ENCODE measurements at places on chromosomes 1 and 21.

DNA sequence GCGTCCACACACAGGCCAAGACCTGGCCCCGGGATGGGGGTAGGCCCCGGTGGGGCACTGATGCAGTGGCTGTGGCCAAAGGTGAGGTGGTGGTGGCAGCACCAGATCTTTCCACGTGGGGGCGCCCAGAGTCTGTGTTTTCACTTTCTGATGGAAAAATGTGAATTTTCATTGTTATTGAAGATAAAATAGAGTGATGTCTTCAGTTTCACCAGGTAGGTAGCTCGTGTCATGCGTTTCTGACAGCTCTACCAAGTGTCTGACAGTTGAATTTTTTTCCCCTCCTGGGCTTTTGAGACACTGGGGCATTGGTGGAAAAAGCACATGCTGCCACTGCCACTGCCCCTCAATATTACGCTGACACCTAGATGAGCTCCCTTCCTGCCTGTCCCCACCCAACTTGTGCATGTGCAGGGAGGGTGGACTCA lies 40.0 kb upstream of the MAGOH start:
- peak; percentile 60 for DNase-seq

DNA sequence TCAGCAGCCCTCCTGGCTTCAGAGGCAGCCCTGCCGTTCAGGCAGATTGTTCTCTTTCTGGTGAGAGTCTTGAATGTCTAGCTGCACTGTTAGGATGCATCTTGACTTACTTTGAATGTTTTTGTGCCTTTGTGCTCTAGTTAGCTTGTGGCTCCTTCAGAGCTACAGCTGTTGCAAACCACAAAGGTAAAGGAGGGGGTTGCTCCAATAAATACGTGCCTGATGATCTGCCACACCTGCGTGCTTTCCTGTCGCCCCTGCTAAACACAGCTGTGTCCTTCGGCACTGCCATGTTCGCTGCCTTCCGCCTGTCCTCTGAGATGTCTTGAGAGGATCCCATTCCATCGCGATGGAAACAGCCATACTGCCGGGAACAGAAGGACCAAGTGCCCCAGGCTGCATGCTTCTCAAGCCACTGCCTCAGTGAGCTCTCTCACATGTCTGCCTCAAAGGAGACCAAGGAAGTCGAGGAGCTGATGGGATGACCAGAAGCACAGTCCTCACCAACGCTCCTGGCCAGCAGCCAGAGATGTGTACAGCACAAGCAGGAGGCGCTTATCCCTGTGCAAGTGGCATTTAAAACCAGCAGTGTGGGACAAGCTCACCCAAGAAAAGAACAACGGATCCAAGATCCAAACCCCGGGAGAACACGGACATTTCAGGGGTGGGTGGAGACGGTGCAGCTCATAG lies 12.0 kb upstream of the SMIM12 start:
- DNase-seq = no peak

DNA sequence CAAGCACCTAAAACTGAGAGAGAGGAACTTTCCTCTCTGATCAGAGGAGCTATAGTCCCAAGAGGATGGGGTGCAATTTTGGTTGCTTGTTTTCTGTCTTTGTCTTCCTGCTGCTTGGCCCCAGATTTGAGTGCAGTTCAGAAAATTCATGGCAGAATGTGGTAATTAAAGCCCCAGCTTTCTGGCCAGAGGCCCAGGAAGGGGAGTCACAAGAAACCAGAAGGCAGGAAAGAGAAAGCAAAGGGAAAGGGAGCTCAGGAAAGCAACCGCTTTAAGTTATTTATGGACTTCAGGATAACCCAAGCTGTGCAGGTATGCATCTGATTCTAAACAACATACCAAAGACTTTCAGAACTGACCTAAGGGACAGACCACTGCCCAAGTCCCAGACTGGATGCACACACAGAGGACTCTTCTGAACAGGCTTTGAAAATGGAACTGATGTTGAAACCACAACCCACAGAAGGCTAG lies 88.8 kb downstream of the ST3GAL3 start:
- no peak for DNase-seq

DNA sequence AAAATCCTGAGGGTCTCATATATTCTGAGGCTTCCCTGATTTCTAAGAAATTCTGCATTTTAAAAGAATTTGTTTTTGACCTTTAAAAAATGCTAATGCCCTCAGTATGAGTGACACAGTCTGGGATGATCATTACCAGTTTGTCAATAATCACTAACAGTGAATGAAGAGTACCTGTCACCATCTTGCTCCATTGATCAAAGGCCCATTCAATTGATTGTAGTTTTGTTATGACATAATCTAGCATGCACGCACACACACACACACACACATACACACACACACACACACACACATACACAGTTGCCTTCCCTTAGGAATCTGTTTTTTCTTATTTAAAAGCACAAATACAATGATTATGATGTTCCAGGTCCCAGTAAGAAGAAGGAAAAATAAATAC lies 250.4 kb downstream of the NFIA start:
- DNase-seq = no peak

DNA sequence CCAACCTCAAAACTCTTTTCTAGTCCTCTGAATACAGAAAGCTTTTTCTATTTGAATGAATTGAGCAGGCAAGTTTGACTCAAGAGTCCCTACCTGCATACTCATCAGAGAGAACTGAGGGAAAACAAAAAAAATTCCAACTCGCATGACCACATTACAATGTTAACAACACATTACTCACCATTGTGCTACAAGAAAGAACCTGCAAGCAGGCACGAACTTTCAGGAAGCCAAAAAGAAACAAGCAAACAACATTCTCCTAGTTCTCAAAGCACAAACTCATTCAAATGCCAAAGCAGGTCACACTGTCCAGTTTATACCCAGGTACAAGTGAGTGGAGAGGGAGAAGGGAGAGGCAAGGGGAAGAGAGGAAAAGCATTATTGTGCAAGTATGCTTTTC lies 14.6 kb downstream of the OTUD7B start:
- DNase-seq = no peak

GRCh38 chr1:168932539-168932938 lies 174.0 kb upstream of the ATP1B1 start:
- DNase-seq = no peak

GRCh38 chr1:202235003-202235660 lies 41.5 kb downstream of the LGR6 start:
- no peak for DNase-seq

DNA sequence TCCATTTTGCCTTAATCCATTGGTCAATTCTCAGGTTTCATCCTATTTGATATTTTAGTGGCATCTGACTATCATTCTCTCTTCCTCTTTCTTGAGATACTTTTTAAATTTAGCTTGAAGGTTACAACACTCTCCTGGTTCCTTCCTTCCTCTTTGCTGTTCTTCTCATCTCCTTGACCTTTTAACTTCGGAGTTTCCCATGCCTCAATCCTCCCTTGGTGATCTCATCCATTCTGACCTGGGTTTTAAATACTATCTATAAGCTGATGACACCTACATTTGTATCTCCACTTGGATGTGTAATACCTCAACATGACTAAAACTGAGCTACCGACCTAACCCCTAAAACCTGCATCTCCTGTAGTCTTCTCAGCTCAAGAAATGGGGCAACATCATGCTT lies 4.8 kb upstream of the ZNF687 start:
- DNase-seq = no peak

Measured in stimulated activated CD8-positive, alpha-beta memory T cell treated with anti-CD3 and anti-CD28 coated beads, Interleukin-12 subunit alpha, Interleukin-12 subunit beta, amount 100 ng/mL, for 1 hour (primary cell).